ENCODE measurements at places on chromosomes 13 and 19.

GRCh38 chr13:79311386-79311785 lies 94.7 kb downstream of the RBM26 start:
- no peak for DNase-seq

DNA sequence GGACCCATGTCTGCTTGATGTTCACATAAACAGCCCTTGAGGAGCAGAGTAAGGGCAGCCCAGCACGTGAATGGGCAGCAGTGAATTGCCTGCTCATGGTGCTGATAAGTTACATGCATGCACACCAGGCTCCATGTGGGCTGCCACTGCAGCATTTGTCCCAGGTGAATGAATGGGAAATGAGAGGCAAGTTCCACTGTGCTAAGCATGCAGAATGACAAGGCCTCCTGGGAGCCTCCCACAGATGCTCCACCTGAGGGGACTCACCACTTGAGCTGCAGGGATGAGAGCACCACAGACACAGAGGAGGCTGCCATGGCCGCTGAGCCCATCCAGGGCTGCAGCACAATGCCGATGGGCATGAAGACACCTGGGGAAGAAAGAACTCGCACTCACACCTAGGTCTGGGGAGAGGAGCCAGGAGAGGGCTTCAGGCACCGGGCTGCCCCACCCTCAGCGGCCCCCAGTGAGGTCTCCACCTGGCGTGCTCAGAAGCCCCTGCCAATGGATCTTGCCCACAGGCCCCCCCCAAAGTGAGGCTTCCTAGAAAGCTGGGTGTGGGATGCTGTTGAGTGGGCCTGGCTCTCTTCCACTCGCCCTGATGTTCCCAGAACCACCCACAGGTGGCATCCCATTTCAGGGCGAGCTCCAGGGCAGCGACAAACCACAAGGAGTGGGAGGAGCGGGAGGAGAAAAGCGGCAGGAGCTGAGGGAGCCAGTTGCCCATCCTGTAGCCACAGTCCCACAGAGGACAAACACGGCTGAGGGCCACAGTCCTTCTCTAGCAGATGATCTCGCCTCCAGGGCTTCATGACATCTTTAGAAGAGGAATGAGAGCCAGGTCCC lies 73.8 kb downstream of the CCDC70 start:
- no peak for DNase-seq

DNA sequence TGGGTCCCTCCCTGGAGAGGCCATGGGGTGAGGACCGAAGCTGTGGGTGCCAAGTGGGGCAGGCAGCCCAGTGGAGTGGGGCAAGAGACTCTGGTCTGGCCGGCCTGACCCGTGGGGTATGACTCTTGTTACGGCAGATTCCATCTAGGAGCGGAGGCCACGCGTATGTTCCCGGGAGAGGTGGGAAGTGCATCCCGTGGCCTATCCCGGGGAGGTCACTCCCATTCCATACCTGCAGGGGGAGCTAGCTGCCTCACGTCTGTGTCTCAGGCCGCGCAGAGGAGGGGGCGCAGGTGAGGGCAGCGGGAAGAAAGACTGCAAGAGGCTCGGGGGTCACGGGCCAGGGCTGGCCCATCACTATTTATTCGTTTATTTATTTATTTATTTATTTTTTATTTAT lies 4.9 kb downstream of the CSNK1G2 start:
- peak; percentile 18 for DNase-seq

DNA sequence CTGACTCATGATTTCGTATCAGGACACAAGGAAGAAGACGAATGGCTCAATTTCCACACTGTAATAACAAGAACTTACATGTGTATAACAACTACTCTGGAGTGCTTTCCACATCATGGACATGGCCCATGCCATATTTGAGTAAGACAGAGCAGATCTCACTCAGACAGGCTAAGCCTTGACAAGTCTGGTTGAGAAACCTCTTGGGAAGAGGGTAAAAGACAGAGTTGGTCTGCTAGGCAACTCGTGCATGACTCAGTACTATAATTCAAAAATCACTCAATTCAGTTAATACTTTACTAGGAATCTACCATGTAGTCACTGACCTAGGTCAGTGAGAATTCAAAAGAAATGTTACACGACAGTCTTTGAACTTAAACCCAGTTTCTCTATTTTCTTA lies 5.7 kb upstream of the THSD1 start:
- no peak for DNase-seq

DNA sequence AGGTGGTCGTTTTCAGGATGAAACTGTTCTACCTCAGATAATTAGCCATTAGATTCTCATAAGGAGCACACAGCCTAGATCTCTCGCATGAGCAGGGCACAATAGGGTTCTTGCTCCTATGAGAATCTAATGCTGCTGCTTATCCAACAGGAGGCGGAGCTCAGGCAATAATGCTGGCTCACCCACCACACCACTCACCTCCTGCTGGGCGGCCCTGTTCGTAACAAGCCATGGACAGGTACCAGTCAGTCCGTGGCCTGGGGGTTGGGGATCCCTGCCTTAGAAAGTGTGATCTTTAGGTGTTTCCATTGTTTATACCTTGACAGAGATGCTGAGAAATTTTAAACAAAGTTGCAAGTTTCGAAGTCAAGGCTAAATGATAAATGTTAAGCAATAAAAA lies 344.6 kb upstream of the HTR2A start:
- no peak for DNase-seq

- DNase-seq = no peak
These were observed 5.8 kb upstream of the OPA3 start for GRCh38 chr19:45590300-45591003.

DNA sequence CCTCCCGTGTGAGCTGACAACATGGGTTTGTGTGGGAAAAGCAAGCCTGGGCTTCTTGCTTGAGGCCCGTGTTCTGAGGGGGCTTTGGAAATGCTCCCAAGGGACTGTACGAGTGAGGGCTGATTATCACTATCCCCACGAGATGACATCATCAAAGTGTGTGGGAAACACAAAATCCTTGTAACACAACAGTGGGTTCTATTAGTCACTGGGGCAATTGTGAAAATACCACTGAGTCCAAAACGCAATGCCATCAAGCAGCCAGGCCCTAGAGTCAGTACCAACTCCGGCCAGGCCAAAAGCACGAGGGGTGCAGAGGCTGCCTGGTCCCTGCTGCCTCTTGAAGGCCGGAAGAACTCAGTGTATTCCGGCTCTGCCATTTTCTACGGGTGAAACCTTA lies 29.6 kb downstream of the CAPS start:
- no peak for DNase-seq

DNA sequence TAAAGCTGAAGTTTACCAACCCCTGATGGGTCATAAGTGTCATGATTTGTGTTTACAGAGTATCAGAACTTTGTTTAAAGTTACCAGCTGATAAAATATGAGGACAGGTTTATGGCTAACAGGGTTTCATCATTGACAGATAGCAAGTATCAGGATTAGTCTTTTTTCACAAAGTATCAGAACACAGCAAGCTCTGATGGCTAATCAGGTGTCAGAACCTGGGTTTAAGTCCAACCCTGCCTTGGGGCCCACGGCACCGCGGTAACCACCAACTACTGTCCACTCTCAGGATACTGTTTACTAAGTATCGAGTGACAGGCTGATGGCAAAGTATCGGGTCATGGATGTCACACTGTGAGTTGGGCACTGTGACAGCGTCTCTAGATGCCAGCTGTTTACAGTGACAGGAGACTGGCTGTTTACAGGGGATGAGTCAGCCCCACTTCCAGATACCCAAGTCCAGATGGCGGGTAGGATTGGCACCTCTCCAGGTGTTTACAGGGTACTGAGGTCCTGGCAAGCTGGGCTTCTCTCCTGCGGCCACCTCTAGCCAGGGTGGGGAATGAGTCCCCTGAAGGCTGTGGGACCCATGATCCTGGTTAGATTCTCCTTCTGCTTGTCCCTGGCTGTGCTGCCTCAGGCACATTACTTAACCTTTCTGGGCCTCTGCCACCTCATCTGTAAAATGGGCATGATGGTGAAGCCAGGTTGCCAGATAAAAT lies 21.8 kb downstream of the ARRDC2 start:
- DNase-seq = no peak

GRCh38 chr13:39811051-39811450 lies 155.6 kb downstream of the COG6 start:
- DNase-seq = no peak

- DNase-seq = no peak
These were observed 1552.5 kb downstream of the UQCRFS1 start for GRCh38 chr19:27660428-27660827.

GRCh38 chr19:2415281-2415972 lies 12.0 kb downstream of the TIMM13 start:
- DNase-seq = no peak

- no peak for DNase-seq
These were observed 71.8 kb downstream of the TBC1D4 start for GRCh38 chr13:75410207-75410606.

DNA sequence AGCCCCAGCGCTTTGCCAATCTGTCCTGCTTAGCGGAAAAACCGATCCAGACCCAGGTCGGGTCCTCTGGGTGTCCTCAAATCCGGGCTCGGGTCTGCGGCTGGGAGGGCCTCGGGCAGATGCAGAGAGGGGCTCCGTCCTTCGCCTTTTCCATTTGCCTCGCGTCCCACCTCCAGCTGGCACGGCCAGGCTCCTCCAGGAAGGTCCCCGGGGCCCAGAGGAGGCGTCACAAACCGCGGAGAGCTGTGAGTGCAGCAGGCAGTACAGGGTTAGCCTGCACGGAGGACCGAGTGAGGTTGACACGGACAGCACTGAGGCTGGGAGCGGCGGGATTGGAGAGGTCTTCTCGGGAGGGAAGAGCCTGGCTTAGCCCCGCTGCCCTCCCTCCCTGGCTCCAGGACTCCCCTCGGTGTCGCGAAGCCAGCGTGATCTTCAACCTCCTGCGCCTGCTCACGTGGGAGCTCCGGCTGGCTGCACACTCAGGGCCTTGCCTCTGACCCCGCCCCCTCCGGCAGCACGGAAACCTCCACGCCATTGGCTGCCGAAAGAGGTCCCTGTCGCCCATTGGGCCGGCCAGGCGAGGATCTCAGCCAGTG lies 2.8 kb upstream of the IFNL2 start:
- DNase-seq = no peak

DNA sequence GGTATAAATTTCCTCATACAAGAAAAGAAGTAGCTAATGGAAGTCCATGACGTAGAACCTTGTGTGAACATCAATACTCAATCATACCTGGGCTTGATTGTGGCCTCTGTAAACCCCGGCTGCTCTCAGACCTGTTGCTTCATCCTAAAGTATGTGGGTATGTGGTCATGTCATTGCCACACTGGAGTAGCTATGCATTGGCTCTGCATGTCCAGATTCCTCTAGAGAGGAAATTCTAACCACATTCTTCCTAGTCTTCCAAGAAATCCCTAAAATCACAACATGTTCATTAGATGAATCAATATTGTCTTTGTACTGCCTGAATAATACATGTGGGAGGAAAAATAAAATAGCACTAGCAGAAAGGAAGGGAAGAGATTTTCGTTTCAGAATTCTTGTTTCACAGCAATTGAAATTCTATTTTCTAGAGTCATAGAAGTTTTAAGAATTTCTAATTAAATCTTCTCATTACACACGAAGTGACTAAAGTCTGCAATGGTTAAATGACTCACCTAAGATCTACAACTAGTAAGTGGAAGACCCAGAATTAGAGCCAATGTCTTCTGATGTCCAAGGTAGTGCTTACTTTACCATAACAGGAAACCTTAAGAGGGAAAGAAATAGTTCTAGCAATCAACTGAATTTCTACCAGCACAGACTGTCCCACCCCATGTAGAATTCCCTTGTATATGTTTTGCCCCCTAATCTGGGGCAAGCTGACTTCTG lies 28.0 kb downstream of the RXFP2 start:
- no peak for DNase-seq

DNA sequence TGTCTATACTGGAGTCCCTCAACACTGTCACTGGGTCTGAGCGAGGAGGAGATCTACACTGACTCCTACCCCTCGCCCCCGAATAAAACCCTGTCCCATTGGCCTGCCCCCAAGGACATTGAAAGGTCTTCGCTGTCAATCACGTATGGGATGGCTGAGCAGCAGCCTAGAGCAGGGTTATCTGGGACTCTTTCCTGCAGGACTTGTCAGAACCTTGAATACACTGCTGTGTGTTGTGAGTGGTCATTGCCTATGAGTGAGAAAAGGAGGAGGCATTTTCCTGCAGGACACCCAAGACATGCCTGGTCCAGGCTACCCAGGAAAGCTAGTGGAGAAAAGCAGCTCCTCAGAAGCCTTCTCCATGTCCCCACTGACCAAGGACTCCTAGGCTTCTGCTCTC lies 9.6 kb downstream of the PVR start:
- no peak for DNase-seq

- no peak for DNase-seq
These were observed 6.5 kb downstream of the HIF3A start for GRCh38 chr19:46303322-46303690.

DNA sequence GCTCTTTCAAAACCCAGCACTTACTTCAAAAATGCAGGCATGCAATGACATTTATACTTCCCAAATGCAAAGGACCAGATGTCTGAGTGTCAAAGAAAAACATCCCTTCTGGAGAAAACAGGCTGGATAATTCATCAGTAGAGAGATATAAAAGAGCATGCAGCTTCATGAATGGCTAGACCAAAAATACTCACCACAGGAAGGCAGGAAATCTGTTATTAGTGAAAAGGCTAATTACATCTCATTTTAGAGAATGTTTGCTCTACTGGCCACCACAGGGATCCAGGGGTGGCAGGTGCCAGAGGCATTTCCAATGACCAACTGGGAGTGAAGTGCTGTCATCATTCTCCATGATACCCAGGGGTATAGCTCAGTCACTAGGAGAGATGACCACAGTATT lies 106.5 kb downstream of the LHFPL6 start:
- DNase-seq = no peak

- DNase-seq = no peak
These were observed 204.5 kb downstream of the PDS5B start for GRCh38 chr13:32790731-32791130.

- no peak for DNase-seq
These were observed 94.5 kb downstream of the LIG4 start for GRCh38 chr13:108120856-108121255.

DNA sequence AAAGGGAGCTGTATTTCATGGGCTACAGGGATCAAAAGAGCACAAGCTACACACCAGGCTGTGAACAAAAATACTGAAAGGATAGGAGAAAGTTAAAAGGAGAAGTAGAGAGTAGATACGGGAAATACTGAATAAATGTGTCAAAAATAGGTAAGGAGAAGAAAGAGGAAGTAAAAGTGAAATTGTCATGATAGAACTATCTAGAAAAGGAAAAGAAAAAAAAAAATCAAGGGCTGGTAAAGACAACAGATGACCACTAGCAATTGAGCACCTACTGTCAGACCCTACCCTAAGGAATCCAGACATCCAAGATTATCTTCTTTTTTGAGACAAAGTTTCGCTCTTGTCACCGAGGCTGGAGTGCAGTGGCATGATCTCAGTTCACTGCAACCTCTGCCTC lies 4.8 kb downstream of the RUBCNL start:
- DNase-seq = no peak
